ENCODE measurements at places on chromosomes 4 and X. TPM values are rescaled to one million over a fixed set of nuclear protein-coding genes. Genes with fewer than 3 reads are reported as not detected.

The CTAG2 gene
- 2.8 TPM for polyA plus RNA-seq

The GRID2 gene
- not detected for polyA plus RNA-seq

The TAF7L gene
- polyA plus RNA-seq = 0.14 TPM

The COX7B2 gene
- not detected for polyA plus RNA-seq

The CENPI gene
- 1.5 TPM for polyA plus RNA-seq

The HOPX gene
- polyA plus RNA-seq = 1,386 TPM

The HGFAC gene
- polyA plus RNA-seq = 0.55 TPM

The TBC1D8B gene
- 1.6 TPM for polyA plus RNA-seq

The DMRTC1B gene
- not detected for polyA plus RNA-seq

The FOXR2 gene
- polyA plus RNA-seq = not detected

The C4orf17 gene
- not detected for polyA plus RNA-seq

The DUX4 gene
- polyA plus RNA-seq = not detected
